BJ (cell line): ENCODE measurements at places on chromosomes 2 and 18.

GRCh38 chr18:6399776-6400175 lies 14.9 kb downstream of the L3MBTL4 start:
- no peak for DNase-seq

- DNase-seq: no peak
Measured at GRCh38 chr2:15701341-15701907, 109.8 kb downstream of the DDX1 start.

GRCh38 chr2:177072090-177072489 lies 140.5 kb upstream of the HNRNPA3 start:
- DNase-seq: no peak

DNA sequence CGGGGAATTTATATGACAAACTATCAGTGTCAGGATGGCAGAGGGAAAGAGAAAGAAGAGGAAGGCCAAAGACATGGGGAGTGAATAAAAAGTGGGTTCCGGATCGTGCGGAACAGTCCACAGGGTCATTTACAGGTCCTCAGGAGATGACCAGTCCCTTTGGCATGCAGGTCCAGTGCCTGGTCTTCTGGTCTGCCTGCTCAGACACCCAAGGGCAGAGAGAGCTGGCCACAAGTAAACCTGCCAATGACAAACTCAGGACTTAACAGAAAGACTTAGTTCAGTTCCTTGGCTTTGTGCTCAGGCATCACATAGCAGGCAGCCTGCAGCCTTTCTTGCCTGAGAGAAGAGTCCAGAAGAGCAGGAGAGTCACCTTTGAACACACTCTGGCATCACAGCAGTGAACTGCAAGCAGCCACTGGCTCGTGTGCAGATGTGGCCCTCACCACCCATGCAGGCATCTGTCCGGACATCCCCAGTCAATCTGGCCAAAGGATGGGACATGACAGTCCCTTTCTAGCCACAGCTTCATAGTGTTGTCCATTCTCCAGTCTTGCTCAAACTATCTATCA lies 14.0 kb downstream of the TMEM127 start:
- peak; percentile 89 for DNase-seq

- DNase-seq: peak; percentile 61
Measured at GRCh38 chr2:189821953-189822748, 37.9 kb downstream of the PMS1 start.

DNA sequence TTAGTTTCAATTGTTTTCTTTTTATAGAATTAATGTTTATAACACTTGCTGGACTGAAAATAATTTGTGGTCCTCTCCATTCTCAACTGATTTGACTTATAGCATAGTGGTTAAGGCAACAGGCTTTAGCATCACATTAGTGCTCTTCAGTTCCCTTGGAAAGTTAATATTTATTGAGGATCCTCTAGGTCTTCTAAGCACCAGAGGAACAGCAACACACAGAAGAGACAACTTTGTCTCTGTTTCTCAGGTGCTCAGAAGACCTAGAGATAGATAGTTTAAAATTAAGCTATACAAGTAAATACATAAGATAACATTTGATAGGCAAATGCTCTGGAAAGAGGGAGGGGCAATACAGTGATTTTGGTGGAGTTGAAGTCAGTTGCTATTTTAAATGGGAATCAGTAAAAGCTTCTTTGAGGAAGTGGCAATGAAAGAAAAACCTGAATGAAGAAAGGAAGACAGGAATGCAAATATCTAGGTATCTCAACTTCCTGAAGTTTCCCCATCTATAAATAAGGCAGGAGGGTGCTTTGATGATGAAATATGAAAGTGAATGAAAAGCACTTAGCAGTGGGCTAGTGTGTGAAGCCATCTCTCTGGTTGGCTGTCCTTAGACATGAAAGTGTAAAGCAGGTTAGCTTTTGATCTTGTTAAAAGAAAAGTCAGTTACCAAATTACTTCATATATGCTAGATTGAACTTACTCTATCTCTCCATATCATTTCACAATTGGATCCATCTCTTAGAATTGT lies 7.9 kb downstream of the NEUROD1 start:
- no peak for DNase-seq

DNA sequence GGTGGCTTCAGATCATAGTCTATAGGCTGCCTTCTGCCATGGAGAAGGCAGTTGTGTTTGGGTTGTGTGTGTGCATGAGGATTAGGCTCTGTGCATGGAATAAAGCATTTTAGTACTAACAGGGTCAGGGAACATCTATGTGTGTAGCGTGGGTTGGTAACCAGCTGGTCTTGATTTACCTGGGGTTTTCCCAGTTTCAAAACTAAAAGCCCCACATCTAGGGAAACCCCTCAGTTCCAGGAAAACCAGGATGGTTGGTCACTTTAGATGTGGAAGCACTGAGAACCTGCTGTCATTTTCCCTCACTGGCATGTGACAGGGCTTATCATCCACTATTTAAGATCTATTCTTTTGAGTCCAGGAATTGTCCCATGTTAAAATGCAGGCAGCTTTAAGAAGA lies 116.3 kb downstream of the POLE4 start:
- DNase-seq: no peak

DNA sequence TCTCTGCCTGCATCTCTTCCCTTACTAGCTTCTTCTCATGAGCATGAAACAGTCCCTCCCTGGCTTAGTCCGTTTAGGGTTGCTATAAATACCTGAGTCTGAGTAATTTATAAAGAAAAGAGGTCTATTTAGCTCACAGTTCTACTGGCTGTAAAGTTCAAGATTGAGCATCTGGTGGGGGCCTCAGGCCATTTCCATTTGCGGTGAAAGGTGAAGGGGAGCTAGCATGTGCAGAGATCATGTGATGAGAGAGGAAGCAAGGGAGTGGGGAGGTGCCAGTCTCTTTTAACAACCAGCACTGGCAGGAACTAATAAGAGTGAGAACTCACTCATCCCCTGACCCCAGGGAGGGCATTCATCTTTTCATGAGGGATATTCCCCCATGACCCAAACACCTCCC lies 26.8 kb downstream of the RHBDD1 start:
- DNase-seq: no peak

GRCh38 chr18:38654946-38655345 lies 1089.3 kb upstream of the CELF4 start:
- DNase-seq: no peak
